Right renal cortex interstitium (tissue), 3 donors: ENCODE measurements at places on chromosomes 4 and X. TPM values are rescaled to one million over a fixed set of nuclear protein-coding genes. Genes with fewer than 3 reads are reported as not detected.

TMEM156 gene
- 2.8 TPM for polyA plus RNA-seq

SEPTIN6 gene
- 67.9 TPM for polyA plus RNA-seq

ARSH gene
- not detected for polyA plus RNA-seq

TMPRSS11B gene
- polyA plus RNA-seq = not detected

HSFX3 gene
- polyA plus RNA-seq = not detected

SPIN3 gene
- polyA plus RNA-seq = 21.7 TPM

DNA sequence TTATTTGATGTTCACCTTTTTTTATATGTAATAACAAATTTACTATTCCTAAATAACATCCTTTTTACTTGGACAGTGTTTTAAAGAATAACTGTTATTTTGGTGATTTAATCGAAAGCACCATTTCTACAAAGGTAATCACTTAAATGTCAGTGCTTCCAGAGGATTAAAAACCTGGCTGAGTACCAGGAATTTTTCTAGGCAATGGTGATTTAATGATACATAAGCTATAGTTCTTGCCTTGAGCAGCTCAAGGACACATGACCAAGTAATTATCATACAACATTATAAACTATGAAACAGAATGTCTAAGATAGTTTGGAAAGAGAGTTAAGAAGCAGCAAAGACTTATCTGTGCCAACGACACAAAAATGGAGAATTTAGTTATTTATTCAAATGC, 1291.9 kb upstream of the TENM3 start:
- no peak for DNase-seq

DNA sequence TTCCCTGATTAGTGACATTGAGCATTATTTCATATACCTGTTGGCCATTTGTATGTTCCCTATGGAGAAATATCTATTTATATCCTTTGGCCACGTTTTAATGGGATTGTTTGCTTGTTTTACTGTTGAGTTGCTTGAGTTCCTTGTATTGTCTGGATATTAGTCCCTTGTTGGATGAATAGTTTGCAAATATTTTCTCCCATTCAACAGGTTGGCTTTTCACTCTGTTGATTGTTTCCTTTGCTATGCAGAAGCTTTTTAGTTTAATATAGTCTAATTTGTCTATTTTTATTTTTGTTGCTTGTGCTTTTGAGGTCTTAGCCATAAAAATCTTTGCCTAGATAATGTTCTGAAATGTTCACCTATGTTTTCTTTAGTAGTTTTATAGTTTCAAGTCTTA, 60.2 kb upstream of the HUWE1 start:
- DNase-seq = no peak

- DNase-seq = no peak
These were observed 72.7 kb downstream of the AFF2 start for GRCh38 chrX:148573119-148573518.

DNA sequence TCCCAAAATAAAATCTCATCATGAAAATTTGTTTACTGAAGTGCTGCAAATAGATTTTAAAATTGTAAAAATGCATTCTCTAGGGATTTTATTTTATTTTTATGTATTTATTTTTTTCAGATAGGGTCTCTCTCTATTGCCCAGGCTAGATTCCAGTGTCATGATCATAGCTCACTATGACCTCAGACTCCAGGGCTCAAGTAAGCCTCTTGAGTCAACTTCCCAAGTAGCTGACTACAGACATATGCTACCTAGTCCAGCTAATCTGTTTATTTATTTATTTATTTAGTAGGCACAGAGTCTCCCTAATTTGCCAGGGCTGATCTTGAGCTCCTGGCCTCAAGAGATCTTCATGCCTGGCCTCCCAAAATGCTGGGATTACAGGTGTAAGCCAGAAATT, 317.7 kb upstream of the ANXA10 start:
- DNase-seq = no peak

DNA sequence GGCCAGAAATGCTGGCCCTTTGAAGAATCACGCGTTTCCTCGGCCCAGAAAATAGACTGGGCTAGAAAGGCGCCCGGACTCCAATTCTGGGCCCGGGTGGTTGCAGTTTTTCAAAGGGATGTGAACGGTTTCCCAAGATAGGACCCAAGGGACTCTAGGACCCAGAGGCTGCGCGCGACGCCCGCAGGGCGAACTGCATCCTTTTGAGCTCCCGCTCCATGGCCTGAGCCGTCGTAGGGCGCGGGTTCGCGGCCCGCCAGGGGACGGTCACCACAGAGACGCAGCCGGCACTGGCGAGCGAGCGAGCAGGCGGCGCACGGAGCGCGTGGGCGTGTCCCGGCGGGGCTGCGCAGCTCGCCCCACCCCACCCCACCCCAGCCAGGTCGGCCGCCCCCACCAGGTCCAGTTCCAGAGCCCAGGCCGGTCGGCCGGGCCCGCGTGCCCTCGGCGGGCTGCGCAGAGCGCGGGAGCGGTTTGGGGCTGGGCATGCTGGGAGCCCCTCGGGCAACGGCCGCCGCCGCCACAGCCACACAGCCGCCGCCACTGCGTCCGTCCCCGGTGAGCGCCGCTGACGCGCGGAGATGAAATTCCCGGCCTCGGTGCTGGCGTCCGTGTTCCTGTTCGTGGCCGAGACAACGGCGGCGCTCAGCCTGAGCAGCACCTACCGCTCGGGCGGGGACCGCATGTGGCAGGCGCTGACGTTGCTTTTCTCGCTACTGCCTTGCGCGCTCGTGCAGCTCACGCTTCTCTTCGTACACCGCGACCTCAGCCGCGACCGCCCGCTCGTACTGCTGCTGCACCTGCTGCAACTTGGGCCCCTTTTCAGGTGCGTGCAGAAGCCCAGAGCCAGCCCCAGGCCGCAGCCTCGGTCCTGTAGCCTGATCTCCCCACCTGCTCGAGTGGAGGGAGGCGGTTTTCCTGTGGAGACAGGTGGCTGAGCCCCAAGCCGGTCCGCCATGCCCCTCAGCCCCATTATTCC, at the start of gene XK:
XK (plus strand) TSS at position 411 of the 979 bp plus-strand sequence; CDS start at position 582, 171 bp downstream.
- no peak for DNase-seq

DNA sequence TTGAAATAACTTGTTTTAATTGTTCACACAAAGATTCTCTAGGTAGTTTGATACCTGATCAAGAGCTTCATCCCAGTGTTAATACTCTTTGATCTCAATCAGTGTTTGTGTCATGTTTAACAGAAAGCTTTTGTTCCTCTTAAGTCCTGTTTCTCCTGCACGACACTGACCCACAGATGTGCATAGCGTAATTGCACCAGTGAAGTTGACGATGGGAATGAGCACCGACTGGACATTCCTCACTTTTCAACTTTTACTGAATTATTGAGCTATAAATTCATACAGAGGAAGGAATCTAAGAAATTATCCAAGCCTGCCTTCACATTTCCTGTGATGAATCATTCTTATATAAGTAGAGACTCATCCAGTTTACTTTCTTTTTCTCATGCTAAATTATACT, 878.7 kb upstream of the TENM3 start:
- DNase-seq = no peak

DNA sequence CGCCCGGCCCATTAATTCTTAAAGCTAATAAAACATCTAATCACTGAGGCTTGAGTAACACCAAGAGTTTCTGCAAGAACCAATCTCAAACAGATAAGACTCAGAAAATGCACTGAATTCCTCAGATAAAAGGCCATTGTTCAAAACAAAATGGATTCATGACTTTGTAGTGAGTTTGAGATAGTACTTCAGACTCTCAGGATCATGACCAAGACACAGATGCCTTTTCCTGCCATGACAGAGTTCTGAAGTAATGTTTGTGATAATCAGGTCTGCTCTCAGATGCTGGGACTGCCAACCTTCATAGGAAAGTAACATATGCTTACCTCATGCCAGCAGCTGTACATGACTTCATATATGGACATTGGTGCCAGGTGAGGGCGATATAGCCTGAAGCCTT, 54.6 kb downstream of the NIPAL1 start:
- DNase-seq = no peak

DNA sequence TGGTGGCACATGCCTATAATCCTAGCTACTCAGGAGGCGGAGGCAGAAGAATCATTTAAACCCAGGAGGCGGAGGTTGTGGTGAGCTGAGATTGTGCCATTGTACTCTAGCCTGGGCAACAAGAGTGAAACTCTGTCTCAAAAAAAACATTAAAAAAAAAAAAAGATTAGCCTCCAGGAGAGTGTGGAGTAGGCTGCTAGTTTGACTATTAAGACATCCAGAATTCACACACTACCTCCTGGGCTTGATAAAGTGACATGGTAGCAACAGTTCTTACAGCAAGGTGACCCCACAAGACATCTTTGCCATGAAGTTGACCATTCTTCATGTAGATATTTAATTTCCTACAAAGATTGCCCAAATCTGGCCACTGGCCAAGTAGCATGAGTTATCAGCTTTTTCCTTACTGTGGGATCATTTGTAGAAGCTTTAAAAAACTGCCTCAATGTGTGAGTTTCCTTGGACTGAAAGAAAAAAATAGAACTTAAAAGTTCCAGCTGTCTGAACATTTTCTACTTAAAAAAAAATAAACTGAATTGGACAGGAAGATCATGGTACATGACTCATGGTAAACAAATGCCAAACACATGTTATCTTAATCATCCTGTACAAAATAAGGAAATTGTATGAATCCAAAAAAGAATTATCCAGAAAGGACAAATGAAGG, 35.3 kb upstream of the SPRY1 start:
- DNase-seq = no peak

- DNase-seq = no peak
These were observed 203.5 kb downstream of the PPARGC1A start for GRCh38 chr4:23686169-23686897.

DNA sequence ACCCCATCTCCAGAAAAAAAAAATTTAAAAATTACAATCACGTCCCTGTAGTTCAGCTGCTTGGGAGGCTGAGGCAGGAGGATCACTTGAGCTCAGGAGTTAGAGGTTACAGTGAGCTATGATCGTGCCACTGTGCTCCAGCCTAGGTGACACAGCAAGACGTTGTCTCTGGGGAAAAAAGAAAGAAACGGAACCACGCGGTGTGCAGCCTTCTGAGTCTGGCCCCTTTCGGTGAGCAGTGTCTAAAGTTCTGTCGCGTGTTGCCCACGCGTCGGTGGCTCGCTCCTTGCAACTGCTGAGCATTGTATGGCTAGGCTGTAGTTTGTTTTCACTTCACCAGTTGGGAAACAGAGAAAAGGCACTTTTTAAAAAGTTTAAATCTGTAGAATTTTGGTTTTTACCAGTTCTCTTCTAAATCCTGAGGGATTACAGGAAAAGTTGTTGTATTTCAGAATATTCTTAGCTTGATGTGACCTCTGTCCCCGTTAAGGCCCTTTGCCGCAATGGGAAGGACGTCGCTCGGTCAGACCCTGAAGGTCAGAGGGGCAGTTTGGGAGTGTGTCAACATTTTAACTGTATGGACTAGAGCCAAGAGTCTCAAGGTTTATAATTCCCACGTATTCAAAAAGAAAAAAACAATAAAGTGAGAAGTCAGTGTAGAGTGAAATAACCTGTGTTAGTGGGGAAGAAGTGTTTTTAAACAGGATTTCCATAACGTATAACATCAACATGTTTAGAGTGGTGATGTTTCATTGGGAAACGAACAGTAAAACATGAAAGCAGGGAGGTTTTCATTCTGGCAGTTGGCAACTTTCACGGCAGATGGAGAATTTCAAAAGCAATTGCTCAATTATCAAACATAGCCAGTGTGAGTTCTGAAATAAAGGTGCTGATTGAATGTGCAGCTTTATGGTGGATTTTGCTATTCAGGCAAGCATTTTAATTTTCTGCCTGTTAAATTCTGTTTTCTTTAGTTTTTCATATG, 45.8 kb upstream of the MSANTD1 start:
- no peak for DNase-seq
